GM13976 (cell line): ENCODE measurements at places on chromosomes 3 and 15.

DNA sequence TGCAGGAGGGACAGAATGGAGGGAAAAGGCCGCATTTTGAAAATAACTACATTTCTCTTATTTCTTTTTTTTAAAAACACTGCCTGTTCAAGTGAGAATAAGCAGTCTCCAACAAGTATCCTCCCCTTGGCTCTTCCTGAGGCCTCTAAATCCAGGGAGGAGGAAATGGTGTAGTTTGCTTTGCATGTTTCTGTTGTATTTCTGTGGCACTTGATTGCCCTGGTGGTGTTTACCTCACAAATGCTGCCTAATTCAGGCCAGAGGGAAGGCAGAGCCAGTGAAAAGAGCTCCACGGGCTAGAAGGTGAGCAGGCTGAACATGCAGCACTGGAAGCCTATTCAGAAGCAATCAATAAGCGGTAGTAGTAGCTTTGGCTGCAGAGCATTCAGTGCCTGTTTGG is 149.3 kb upstream of the ATP11B start:
- DNase-seq: no peak

DNA sequence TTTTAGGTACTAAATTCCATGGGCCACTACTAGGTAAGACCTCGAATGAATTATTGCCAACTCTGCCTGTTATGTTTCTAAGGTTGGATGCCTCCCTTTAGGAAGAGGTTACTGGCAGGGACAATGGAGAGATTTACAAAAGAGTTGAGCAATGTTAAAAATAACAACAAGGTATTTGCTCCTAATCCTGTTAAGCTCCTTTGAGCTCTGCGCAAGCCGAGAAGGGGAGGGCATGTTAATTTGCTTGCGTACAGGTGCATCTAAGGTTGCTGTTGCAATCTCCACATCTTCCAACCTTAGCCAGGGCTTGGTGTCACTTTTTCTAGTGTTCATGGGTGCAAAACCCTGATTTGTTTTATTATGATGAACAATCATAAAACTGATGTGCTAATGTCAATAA is 161.5 kb upstream of the TPM1 start:
- no peak for DNase-seq

DNA sequence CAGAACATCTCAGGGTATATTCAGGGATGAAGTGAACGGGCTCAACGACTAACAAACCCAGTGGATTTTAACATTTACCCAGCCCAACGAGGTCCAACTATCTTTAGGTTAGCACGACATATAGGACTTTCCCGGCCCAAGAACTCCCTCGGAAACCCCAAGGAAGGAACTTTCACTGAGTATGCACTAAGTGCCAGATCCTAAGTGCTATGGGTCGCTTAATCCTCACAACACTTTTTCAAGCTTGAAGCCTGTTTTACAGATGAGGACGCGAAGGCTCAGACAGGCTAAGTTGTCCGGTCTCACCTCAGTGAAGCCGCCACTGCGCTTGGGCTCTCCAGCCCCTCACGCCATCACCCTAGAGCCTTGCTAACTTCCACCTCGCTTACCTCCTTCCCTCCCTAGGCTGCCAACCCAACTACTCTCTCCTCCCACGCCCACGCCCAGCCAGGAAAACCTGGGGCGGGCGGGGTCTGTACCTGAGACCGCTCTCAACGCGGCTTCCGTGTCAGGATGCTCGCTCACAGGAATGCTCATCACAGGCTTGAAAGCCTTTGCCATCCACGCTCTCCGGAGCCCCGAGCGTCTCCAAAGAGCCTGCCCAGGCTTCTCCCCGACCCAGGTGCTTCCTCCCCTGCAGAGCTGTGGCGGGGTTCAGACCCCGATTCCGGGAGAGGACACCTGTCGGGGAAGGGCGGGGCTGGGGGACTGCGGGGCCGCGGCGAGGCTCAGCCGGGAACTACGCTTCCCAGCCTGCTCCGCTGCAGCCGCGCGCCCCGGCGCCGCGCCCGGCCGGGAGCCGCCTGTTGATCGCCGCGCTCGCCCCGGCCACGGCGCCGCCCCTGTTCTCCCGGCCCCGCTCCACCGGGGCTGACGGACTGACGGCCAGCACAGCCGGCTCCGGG is at the start of gene TMOD2:
TSS of gene TMOD2 (plus strand) at position 806 of the 905 bp plus-strand sequence. CDS start 14,845 bp downstream, outside the sequence.
- DNase-seq: peak; percentile 79

DNA sequence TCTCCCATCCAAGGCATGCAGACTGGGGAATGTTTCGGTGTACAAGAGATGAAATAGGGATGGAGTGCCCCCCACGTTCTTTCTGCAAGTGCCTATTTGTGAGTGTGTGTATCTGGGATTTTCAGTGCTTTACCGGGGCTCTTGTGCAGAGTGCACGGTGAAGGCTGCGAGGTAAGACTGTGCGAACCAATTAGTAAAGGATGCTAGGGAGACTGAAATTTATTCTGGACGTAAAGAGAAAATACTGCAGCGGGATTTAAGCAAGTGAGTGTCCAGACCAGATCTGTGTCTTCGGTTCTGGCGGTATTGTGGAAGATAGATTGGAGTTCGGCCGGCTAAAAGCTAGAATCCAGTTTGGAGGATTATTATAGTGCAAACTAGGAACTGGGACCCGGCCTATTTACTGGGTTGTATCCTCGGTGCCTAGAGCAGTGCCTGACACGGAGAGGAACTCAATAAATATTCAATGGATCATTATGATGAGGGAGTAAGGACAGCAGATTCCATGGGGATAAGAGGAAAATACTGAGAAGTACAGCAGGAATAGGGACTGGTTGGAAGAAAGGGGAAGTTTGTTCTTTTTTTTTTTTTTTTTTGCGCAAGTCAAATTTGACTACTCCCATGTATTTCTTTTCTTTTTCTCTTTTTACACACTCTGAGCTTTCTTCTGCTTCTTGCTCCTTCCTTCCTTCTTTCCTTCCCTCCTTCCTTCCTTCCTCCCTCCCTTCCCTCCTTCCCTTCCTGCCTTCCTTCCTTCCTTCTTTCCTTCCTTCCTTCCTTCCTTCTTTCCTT is 580 bp upstream of the MAGEF1 start:
- no peak for DNase-seq

DNA sequence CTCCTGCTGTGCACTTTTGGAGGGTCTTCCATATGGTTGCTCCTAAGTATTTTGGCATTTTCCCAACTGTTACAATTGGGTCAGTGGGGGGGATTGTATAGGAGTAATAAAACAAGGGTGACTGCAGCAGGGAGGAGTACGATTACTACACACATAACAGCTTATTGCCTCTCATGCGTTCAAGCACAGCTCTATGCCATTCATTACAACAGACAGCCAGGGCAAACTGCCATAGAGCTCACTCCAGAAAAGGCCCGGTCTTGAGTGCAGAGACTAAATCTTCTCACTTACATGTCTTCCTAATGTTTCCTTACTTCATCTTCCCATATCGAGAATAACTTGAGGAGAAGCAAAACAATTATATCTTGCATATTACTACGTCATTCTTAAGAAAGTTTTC is 1.4 kb upstream of the CHMP2B start:
- DNase-seq: no peak

DNA sequence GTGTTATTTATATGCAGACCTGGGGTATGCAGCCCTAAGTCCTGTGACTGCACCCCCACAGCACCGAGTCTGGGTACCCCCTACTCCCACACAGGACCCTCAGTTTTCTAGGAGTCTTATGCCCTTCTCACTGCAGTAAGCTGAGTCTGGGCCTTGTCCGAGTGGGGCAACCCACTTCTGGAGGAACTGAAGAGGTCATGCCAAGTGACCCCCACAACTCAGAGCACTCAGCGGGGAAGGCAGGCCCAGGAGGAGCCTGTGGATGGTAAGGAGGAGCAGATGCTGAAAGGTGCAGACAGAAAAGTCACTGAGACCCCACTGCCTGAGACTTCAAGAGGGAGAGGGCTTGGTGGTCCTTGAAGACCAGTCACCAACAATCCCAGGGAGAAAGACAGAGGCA is 56.1 kb upstream of the FGD5 start:
- no peak for DNase-seq

DNA sequence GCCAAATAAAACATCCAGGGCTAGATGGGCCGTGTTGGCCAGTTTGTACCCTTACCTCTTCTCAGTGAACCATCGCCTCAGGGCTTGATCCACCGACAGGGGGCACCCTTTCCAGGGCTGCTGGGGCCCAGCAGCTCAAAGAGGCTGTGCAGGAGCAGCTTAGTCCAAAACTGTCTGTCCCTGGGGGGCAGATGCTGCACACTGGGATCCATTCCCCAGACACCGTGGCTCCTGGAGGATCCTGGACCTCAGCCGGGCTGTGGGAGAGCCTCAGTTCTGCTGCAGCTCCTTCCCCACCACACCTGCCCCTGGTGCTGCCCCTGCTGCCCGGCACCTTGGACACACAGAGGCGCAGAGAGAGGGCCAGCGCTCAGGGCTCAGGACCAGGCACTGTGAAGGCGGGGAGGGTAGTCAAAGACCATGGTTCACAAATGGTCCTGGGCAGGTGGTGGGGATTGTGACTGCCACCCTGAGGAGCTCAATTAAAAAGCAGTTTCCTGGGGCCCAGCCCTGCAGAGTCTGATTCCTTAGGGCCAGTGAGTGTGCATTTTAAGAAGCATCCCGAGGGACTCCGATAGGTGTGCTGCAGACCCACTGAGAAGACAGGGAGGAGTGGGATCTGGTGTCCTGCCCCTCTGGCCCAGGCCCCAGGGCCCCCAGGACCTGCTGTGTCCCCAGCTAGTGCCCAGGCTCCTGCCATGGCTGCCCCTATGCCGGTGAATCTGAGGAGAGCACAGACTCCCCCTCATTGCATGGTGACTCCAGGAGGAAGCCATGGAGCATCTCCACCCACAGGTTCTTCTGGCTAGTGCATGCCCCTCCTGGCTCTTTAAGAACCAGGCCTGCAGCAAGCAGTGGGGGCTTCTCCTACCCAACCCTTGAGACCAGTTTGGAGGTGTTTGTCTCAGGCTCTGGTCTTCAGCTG is 86.5 kb upstream of the PRR20G start:
- DNase-seq: peak; percentile 67
